Stimulated activated CD8-positive, alpha-beta memory T cell treated with anti-CD3 and anti-CD28 coated beads, Interleukin-4, amount 100 ng/mL, for 1 hour (primary cell): ENCODE measurements at places on chromosomes 12 and 14.

DNA sequence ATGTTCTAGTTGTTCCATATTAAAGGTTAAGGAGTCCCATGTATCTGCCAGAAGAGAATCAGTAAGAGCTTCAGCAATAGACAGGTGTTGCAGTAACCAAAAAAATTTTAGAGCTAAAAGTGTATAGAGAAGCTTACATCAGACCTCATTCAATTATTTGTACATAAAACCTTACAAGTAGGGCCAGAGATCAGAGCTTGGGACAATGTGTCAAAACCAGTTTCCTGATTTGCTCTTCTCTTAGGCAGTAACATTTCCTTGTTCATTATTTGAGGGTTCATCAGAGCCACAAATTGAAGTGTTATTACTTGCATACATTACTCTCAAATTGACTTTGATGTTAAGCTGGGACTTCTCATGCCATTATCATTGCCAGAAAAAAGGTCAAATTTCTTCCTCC lies 55.5 kb upstream of the ATXN7L3B start:
- DNase-seq = no peak

GRCh38 chr12:93696462-93696861 lies 19.3 kb downstream of the CRADD start:
- DNase-seq = no peak

GRCh38 chr14:101250336-101250947 lies 310.9 kb upstream of the DIO3 start:
- DNase-seq = no peak

DNA sequence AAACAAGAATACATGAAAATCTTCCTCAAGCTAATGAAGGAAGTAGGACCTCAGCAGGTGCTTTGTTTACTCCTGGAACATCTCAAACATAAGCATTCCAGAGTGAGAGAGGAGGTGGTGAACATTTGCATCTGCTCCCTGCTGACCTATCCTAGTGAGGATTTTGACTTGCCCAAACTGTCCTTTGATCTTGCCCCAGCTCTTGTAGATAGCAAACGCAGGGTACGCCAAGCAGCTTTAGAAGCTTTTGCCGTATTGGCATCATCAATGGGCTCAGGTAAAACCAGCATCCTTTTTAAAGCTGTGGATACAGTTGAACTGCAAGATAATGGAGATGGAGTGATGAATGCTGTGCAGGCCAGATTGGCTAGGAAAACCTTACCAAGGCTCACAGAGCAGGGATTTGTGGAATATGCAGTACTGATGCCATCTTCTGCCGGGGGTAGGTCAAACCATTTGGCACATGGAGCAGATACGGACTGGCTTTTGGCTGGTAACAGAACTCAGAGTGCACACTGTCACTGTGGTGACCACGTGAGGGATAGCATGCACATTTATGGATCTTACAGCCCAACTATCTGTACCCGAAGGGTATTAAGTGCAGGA lies 1.9 kb downstream of the TOGARAM1 start:
- DNase-seq = no peak

DNA sequence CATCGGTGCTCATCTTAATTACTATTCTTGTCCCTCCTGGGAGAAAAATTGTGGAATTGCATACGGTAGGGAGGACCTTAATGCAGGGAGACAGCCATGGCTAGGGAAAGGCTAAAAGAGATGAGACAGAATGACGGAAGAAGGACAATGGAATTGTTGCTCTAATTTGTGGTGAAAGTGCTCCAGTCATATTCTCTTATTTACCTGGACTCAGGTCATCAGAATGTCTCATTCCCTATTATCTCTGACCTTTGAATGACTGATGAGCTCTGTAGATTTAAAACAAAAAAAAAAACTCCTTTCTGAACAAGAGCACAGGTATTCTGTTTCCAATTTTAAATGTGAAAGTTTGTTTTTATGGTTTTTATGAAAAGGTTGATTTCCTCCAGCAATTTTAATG lies 8.6 kb upstream of the EPS8 start:
- no peak for DNase-seq

DNA sequence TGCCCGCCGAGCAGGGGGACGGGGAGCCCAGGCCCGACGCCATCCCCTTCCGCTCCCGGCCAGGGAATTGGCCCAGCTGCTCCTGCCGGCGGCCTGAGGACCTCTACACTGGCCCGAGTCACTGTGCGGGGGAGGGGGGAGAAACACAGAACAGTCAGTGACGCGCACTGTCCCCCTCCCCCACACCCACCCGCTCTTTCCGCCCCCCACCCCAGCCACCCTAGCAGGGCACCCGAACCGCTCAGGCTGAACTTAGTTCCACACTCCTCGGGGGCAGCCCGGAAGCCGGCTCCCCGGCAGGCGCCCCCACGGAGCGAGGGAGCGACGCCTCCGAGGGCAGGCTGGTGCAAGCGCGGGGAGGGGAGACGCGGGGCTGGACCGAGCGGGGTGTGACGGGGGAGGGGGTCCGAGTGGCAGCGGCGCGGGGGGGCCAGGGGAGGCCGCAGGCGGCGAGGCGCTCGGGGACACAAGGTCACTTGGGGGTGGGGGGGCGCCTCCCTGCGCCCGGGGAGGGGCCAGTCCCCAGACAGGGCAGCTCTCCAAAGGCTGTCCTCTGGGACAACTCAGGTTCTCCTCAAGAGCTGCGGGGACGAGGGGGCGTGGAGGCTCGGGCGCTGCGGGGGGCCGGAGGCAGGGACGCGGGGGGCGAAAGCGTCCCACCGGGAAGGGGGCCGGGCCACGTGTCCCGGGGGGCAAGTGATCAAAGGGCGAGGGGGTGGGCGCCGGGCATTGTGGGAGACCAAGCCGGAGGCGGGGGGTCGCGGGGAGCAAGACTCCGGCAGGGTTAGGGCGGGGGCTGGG lies 648 bp downstream of the CHD4 start:
- DNase-seq = no peak

DNA sequence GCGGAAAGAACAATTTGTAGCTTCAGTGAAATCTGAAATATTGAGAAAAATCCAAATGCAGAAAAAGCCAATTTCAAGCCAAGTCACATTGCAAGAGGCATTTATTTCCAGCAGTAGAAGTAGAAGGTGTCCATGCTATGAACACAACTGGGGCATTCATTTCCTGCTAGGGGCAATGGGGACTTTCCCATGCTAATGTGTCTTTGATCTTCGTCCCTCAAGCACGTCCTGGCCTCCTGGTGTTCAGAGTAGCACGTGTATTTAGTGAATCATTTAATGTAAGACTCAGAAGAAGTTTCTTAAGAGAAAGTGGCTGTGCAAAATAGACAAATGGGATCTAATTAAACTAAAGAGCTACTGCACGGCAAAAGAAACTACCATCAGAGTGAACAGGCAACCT lies 267.9 kb downstream of the TMEM132C start:
- DNase-seq = no peak

DNA sequence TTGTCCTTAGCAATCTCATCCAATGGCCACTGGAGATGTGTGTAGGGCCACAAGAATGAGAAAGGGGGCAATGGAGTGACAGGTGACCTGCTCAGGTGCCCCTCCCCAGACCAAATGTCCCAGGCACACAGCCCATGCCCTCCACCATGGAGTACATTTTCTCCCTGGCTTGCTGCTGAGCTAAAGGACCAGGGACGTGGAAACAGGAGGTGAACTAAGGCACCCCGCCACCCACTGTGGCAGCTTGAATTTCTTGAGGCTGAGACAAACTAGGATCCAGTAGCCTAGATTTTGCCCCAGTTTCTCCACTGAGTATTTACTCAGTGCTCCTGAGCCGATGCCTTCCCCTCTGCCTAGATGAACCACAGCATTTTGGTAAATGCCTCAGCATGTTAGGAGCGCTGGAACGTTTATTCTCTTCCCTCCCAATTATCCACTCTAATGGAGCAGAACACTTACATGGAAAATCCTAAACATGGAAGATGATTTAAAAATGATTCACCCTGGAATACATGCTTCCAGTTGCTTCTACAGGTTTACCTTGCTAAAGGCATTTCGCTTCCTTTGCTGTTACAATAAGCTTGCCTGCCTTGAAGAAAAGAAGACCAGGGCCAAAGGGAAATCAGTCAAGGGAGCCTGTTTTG lies 198.0 kb downstream of the ZFP36L1 start:
- no peak for DNase-seq

DNA sequence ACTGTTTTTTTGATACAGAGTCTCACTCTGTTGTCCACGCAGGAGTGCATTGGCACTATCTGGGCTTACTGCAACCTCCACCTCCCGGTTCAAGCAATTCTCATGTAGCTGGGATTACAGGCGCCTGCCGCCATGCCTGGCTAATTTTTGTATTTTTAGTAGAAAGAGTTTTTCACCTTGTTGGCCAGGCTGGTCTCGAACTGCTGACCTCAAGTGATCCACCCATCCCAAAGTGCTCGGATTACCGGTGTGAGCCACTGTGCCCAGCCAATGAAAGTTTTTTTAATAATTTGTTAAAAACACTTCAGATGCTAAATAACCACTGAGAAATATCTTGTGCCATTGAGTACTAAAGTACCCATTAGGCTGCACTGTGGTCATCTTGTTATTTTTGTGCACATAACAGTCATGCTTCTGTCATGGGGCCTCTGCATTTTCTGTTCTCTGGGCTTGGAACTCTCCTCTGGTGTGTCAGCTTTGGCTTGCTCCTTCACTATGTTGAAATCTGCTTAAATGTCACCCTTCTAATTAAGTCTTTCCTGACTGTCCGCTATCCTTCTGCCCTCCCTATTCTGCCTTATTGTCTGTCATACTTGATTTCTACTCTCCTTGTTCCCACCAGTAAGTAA lies 105.1 kb downstream of the KTN1 start:
- no peak for DNase-seq

DNA sequence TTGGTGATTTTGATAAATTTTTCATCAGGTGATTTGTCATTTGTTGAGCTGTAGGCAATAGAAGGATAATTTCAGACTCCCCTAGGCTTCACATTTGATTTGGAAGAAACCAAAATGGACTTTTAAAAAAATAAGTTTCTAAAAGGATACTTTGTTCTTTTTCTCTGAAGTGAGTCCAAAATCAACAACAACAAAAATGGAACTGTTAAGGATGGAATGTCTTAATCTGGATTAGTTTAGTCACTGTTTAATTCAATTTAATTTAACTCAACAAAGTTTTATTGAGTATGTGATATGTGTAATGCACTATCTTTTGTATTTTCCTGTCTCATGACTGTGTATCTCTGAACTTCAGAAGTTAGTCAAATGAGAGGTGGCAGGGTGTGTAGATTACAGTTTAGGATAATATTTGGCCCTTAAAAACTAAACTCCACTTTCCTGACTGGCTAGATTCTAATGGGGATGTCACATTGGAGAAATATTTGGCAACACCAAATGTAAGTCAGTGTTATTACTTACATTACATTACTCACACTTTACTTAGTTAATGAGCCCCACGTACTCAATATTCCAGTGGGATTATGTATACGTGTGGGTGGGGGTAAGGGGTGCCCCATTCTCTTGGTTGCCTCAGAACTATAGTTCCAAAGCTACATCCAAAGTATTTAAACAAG lies 209.7 kb downstream of the BCAT1 start:
- no peak for DNase-seq

GRCh38 chr12:64826234-64826633 lies 1.8 kb downstream of the TBC1D30 start:
- DNase-seq = no peak

- no peak for DNase-seq
Observed at GRCh38 chr12:128745772-128746689, 77.7 kb downstream of the SLC15A4 start.

DNA sequence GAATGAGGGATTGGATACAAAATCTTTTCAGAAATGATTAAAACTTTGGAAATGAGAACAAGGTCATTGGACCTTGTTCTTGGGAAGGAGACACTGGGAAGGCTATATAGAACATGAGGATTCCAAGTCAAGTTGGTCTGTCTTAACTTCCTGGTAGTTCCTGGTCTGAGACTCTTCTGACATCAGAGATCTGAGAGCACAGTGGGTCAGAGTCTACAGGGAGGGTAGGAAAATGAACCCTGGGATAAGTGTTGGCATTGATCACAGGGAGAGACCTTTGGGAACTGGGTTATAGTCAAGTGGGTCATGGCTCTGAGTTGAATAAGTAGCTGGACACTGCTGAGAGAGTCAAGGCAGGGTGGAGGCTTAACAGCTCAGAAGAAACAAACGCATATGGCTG lies 17.3 kb upstream of the KCNA1 start:
- no peak for DNase-seq

GRCh38 chr14:26820138-26820537 lies 222.3 kb upstream of the NOVA1 start:
- no peak for DNase-seq

- DNase-seq = no peak
Observed at GRCh38 chr12:66648033-66648735, 30.7 kb downstream of the GRIP1 start.

GRCh38 chr12:123109319-123109772 lies 41.5 kb downstream of the PITPNM2 start:
- DNase-seq = no peak

- DNase-seq = no peak
Observed at GRCh38 chr14:101123618-101124510, 220.3 kb upstream of the RTL1 start.
